ENCODE measurements at places on chromosomes 2 and 18. TPM values are rescaled to one million over a fixed set of nuclear protein-coding genes. Genes with fewer than 3 reads are reported as not detected.

The SDC1 gene
- total RNA-seq: 0.63 TPM

The DES gene
- total RNA-seq: not detected

The NCKAP1 gene
- 14.5 TPM for total RNA-seq

The CAPN14 gene
- 0.07 TPM for total RNA-seq

The GPR155 gene
- 3.1 TPM for total RNA-seq

The SLC19A3 gene
- total RNA-seq: not detected

The FAP gene
- total RNA-seq: not detected

The ANKRD30B gene
- total RNA-seq: not detected

The CHMP1B gene
- total RNA-seq: 24.4 TPM

The SERPINB4 gene
- not detected for total RNA-seq

The HTR2B gene
- total RNA-seq: not detected

The HOXD11 gene
- total RNA-seq: not detected

The DCDC2C gene
- not detected for total RNA-seq

The CDK5R2 gene
- not detected for total RNA-seq
